ENCODE measurements at places on chromosomes 5 and 9. TPM values are rescaled to one million over a fixed set of nuclear protein-coding genes. Genes with fewer than 3 reads are reported as not detected.

GRCh38 chr9:121819428-121820231 is 168.2 kb downstream of the DAB2IP start:
- H3K27ac ChIP-seq, result no peak overlapping the region
- H3K4me1 ChIP-seq, result peaks cover 17% of the 10 kb centered on the region
- DNase-seq, result no peak
- peak overlapping the region; percentile 34 for H3K4me3 ChIP-seq
- H3K27me3 ChIP-seq, result no peaks in the 10 kb centered on the region
- H3K36me3 ChIP-seq, result no peaks in the 10 kb centered on the region

GRCh38 chr9:111712369-111712768 is 51.0 kb downstream of the GNG10 start:
- H3K36me3 ChIP-seq, result no peaks in the 10 kb centered on the region
- H3K27me3 ChIP-seq, result no peaks in the 10 kb centered on the region
- no peak for DNase-seq
- no peaks in the 10 kb centered on the region for H3K4me1 ChIP-seq
- H3K4me3 ChIP-seq, result no peak overlapping the region

GRCh38 chr5:144142824-144143162 is 27.7 kb downstream of the YIPF5 start:
- H3K4me3 ChIP-seq, result no peak overlapping the region
- no peak overlapping the region for H3K27ac ChIP-seq
- no peak for DNase-seq
- H3K4me1 ChIP-seq, result no peaks in the 10 kb centered on the region

- no peaks in the 10 kb centered on the region for H3K4me1 ChIP-seq
- H3K27ac ChIP-seq, result no peak overlapping the region
These were observed 46.4 kb downstream of the C5orf15 start for GRCh38 chr5:133921979-133922378.

The IRX2 gene
- 5.0 TPM for total RNA-seq

Data from esophagus squamous epithelium (tissue), 5 donors.